ENCODE measurements at places on chromosomes 1 and 21.
A peak's percentile ranks its signal among the peaks of the same experiment; 100 is the strongest.

DNA sequence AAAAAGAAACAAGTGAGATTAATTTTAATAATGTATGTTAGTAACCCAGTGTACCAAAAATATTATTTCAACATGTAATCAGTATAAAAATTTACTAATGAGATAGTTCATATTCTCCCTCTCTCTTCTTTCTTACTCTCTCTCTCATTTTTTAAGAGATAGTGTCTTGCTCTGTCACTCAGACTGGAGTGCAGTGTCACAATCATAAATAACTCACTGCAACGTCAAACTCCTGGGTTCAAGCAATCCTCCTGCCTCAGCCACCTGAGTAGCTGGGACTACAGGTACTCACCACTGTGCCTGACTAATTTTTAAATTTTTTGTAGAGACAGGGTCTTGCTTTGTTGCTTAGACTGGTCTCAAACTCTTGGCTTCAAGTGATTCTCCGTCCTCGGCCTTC lies 123.9 kb downstream of the NRDC start:
- DNase-seq, result no peak

DNA sequence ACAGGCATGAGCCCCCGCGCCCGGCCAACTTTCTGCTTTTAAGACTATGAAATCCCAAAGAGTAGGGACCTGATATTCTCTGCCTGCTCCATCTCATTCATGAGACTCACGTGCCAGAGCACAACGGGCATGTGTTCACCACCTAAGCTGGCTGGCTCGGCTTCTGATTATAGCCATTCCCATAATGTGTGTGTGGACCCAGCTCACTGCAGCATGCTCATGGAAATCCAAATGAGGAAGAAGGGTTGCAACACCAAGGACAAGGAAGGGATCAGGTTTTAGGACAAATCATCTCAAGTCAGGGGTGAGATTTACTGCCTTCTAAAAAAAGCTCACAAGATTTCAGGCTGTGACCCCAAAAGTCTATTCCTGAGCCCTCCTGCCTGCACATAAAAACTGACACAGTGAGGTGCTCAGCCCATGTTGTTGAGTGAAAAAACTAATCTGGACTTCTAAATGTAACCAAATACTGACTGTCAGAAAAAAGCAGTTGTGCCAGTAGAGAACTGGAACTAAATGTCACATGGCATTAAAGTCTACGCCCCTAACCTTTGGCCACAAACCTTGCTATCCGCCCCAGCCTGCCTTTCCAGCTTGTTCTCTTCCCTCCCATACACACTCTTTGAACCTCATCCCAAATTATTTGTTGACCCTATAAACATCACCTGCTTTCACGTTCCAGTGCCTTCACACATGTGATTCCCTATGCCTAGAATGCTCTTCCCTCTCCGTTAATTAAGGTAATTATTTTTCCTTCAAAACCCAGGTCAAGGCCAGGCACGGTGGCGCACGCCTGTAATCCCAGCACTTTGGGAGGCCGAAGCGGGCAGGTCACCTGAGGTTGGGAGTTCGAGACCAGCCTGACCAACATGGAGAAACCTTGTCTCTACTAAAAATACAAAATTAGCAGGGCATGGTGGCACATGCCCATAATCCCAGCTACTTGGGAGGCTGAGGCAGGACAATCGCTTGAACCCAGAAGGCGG lies 9.1 kb upstream of the COA7 start:
- DNase-seq, result no peak

DNA sequence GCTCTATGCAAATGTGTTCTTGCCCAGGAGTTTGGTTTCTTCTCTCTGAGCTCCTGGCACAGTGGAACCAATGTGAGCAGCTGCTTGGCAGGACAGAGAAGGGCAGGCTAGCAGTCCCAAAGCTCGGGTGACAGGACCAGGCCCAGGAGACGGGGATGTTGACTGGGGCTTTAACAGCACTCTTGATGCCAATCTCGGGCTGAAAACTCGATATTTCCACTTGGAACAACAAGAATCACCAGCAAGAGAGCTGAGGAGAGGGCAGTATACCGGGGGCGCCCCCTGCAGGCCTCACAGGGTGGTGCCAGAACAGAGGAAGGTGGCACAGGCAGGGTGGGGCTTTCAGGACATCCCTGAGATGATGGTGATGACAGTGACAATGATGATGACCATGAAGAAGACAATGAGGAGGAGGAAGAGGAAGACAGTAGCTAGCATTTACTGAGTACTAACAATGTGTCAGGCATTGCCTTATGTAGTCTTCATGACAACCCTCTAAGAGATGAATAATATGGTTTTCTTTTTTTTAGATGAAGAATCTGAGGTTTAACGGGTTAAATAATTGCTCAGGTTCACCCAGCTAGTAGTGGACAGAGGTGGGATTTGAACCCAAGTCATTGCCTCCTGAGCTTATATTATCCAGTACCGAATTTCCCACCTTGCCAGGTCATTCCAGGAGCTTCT lies 2.7 kb upstream of the KCNJ9 start:
- peak; percentile 80 for DNase-seq

DNA sequence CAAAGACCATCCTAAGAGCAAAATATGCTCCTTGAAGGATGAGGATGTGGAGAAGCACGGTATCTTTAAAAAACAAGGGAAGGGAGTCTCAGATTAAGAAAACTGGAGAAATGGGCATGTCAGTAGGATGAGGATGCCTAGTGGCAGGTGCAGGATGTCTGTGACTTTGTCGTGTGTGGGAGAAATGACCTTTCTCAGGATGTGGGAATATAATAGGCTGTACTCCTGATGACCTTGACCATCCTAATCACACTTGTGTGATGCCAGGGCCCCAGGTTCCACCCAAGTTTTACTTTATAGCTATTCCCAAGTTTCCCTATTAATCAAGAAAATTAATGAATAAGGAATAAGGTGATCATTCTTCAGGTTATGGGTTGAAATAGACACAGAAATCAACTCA lies 12.9 kb downstream of the C1orf116 start:
- DNase-seq, result no peak

- no peak for DNase-seq
Measured at GRCh38 chr1:35585281-35585680, 12.2 kb downstream of the TFAP2E start.

GRCh38 chr1:228391411-228392020 lies 15.1 kb downstream of the TRIM11 start:
- no peak for DNase-seq

DNA sequence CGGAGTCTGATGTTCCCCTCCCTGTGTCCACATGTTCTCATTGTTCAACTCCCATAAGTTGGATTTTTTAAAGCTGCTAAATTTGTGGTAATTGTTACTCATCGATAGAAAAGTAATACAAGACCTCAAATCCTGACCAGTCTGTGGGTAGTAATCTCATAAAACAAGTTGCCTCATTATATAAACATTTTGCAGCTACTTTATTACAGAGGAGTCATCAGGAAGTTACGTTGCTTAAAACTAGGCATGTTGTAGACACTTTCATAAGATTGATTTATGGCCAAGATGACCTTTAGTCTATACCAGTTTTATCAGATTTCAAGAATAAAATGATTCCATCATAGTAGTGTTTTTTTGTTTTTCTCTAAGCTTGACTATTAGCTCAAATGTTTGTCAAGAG lies 208.8 kb downstream of the GIPC2 start:
- DNase-seq, result no peak

GRCh38 chr1:3729594-3730542 lies 22.4 kb upstream of the CCDC27 start:
- DNase-seq, result no peak

Data from activated CD8-positive, alpha-beta memory T cell treated with anti-CD3 and anti-CD28 coated beads for 24 hours (primary cell).